Stimulated activated CD8-positive, alpha-beta memory T cell treated with anti-CD3 and anti-CD28 coated beads, Interleukin-15, amount 100 ng/mL, for 1 hour (primary cell): ENCODE measurements at places on chromosomes 11 and 22.

- no peak for DNase-seq
These were observed 59.5 kb downstream of the SMIM38 start for GRCh38 chr11:69215216-69215615.

DNA sequence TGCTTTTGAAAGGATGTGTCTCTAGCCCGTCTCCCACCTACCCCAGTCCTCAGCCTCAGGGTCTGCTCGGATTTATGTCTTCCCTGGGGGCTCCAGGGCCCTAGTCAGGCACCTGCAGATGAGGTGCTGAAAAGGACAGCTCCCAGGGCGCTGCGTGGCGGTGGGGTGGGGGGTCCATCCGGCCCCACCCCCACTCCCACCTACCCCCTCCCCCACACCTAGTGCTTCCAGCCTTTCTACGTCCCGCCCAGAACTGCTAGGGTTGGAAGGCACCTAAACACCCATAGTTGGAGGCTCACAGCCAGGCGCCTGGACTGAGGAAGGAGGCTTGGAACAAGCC, 1.4 kb upstream of the ROBO3 start:
- no peak for DNase-seq

GRCh38 chr11:76339221-76339620, 41.7 kb downstream of the THAP12 start:
- DNase-seq, result no peak

DNA sequence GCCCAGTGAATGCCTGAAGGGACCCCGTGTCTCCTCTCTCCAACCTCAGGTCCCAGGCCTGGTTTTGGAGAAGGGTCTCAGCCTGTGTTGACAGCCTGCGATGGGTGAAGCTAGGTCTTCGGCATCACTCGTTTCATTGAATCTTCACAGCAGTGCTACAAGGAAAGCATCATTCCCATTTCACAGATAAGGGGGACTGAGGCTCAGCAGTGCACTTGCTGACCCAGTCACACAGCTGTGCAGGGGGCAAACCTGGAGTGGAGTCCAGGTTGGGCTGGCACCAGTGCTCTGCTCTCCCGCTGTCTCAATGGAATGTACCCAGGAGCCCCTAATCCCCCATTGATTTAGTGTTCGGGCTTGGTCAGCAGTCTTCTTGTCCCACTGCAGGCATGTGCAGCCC, 10.9 kb upstream of the YWHAH start:
- no peak for DNase-seq

DNA sequence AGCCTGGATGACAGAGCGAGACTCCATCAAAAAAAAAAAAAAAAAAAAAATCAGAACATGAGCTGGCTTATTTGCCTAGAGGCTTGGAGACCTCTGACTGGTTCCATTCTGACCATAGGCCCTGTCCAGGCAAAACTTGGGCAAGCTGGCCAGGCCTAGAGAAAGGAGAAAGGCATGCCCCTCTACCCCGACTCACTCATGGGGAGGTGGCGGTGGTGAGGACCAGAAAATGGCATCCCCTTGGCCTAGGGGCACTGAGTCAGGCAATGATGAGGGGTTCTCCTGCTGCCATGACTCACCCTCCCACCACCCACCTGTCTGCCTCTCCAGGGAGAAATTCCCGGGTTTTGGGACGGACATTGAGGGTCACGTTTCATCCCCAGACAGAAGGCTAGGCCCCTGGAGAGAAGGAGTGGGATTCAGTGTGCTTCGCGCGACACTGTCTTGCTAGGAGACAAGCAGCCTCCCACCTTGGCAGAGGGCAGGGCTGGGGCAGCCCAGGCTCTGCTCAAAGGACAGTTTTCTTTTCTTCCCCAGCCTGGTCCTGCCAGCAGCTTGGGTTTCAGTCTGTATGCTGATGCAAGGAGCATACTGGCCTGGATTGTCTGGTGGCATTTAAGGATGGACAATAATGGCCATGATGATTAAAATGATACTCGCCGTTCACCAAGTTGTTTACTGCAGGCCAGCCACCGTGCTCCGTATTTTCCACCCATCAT, 17.2 kb downstream of the TOB2 start:
- DNase-seq, result no peak

GRCh38 chr11:112361396-112361795, 100.7 kb upstream of the PLET1 start:
- no peak for DNase-seq

DNA sequence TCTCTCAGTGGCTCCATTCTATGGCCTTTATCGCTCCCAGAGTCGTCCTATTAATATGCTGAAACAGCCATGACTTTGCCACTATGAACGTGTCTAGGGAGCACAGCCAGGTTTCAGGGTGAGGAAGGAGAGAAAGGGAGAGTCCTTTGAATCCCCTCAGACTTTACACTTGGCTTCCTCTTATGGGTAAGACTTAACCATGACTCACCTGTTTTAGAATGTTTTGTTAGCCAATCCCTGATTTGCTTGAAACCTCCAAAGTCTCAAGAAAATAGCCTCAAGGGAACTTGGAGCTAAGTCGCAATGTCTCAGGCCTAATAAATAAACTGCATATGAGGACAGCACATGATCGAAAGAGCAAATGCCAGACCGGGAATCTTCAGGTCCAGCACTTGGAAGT, 131.2 kb upstream of the RCN1 start:
- no peak for DNase-seq

GRCh38 chr11:75667831-75668450, 897 bp downstream of the MAP6 start:
- no peak for DNase-seq

DNA sequence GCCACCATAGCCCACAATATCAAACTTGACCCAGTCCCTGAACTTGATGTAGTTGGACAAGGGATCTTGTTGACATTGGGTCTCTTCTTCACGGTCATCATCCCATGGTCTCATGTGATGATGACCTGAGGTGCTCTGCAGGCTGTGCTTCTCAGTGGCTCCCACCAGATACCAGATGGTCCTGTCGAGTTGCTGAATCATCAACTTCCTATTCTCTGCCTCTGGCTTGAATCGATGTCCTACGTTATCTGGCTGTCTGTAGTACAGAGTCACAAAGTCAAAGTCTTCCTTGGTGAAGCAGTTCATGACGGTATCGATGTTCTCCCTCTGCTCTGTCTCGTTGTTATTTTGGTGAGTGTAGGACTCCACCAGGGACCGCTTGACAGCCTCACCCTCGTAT, 145.7 kb upstream of the ALDH3B2 start:
- no peak for DNase-seq

DNA sequence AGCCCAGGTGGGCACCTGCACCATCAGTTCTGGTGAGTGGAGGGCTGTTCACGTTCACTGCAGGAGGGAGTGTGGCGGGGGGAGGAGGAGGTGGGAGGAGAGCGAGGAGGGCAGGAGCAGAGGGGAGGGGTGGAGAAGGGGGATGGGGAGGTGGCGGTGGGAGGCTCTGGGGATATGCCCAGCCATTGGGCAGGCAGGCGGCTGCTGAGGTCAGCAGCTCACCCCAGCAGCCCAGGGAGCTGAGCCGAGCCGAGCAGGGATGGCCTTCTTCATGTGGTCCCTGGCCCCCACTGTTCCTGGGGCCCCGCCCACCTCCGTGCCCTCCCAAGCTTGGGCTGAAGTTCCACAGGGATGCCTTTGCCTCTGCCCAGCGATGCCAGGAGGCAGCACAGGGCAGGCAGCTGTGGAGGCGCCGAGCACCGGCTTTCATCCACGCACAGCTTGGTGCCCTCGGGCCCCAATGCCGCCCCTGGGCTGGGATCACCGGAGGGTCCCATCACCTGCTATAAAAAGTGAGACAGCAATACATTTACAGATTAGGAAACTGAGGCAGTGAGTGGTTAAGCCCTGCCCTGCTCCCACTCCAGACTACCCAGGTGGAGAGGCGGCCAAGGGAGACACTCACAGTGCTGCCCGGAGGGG, 21.6 kb downstream of the RTN4R start:
- no peak for DNase-seq

- DNase-seq, result peak; percentile 50
These were observed 10.1 kb downstream of the MTFP1 start for GRCh38 chr22:30435674-30436126.

GRCh38 chr11:45702511-45702910, 37.1 kb upstream of the CHST1 start:
- DNase-seq, result no peak

GRCh38 chr11:26715133-26715532, 6.7 kb downstream of the SLC5A12 start:
- DNase-seq, result no peak

GRCh38 chr22:42619261-42620063, 4.8 kb upstream of the POLDIP3 start:
- no peak for DNase-seq

- no peak for DNase-seq
These were observed 497.2 kb downstream of the NTM start for GRCh38 chr11:131867457-131868257.

GRCh38 chr11:122100037-122100755, 15.8 kb downstream of the BLID start:
- DNase-seq, result no peak
